Central memory CD8-positive, alpha-beta T cell (primary cell): ENCODE measurements at places on chromosomes 3 and 15.

GRCh38 chr3:46932455-46933225 lies 43.9 kb downstream of the CCDC12 start:
- no peak for DNase-seq

- no peak for DNase-seq
These were observed 567.8 kb downstream of the IGSF11 start for GRCh38 chr3:118466795-118467330.

DNA sequence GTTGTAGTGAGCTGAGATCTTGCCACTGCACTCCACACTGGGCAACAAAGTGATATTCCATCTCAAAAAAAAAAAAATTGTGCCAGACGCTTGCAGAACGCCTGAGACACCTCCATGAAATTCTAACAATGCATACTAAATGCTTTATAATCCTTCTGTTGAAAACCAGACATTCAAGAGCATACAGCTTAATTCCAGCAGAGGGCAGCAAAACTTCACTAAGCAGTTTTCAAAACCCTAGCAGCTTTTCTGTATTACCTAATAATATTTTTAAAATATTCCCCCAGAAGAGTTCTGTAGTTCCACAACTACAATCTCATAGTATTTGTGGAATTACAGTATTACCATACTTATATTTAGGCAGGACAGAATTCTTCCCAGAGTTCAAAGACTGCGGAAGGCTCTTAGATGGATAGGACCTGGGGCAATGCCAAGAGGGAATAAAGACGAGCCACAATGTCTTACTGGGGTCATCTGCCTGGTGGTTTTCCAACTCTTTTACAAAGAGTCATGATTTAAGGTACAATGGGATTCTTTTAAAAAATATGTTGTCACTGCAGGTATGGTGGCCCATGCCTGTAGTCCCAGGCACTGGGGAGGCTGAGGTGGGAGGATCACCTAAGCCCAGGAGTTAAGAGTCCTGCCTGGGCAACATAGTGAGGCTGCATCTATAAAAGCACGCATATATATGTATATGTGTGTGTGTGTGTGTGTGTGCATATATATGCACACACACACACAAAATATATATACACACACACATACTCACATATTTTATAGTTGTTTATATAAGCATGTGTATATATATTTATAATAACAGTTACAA lies 19.6 kb upstream of the TASOR start:
- DNase-seq: no peak

DNA sequence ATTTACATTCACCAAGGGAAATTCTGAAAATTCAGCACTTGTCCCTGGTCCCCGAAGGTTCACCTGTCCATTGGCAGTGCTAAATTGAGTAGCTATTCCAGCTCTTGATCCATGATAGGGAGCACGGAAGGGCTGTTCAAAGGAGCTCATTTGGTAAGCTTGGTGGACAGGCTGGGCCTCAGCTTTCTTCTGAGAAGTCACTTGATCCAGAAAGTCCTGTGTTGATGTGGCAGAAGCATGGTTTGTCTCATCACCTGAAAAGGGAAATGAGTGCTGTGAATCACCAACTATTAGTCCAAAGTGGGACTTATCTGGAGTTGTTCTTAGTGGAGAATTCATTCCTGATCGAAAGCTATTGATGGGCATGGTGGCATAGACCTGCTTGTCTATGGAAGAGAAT lies 19.9 kb upstream of the SLC12A8 start:
- DNase-seq: no peak

DNA sequence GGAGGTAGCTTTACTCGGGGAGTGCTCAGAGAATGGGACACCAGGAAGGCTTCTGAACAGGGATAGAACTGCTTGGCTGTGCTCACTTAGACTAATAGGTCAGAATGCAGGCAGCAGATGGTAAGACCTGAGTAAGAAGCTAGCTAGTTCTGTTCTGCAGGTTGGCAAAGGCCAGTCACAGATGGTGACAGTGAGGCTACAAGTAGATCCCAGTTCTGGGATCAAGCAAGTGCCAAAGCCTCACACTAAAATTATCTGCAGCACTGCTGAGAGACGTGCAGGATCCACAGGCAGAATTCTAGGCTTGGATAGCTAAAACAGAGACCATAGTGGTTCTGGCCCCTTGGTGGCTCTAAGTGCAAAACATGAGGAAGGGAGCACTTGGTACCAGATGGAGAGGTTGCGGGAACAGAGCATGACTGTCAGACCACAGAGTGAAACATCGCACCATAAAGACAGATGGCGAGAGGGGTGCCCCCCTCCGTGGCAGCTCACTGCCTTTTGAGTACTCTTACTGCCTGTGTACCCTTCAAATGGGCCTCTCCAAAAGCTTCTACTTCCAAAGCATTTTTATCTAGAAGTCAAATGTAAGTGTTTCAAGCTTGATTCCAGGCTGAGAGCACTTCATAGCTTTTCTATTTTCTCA lies 3.6 kb upstream of the GLCE start:
- no peak for DNase-seq

DNA sequence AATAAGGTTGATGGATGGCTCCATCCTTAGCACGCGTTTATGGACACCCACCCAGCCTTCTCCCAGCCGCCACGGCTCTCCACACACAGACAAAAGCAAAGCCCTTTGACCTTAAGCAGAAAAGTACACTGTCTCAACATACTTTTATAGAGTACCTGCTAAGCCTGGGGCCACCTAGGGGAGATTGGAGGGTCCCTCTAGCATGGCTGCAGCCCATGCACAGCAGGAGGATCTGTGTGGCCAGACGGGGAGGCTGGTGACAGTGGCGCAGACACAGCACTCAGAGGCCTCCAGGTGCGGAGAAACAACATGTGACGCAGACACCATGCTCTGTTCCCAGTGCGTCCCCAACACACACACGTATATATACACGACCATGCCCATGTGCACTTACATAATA lies 174.9 kb downstream of the XXYLT1 start:
- DNase-seq: no peak

DNA sequence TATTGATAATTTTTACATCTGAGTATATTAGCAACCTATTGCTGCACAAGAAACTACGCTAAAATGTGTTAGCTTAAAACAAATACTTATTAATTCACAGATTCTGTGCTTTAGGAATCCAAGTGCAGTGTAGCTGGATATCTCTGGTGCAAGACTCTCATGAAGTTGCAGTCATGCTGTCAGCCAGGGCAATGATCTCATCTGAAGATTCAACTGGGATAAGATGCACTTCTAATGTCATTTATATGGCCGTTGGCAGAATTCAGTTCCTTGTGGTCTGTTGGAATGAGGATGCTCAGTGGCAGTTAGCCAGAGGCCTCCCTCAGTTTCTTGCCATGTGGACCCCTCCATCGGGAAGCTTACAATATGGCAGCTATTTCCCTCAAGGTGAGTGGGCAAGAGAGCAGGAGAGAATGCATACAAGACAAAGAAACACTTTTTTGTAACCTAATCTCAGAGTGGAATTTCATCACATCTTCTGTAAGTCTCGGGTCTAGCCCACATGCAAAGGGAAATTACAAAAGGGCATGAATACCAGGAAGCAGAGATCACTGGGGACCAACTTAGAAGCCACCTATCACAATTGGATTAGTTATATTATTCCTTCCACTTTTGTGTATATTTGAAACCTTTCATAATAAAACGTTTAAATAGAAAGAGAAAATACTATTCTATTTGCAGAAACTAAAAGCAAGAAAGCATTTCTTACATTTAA lies 61.6 kb downstream of the DPH6 start:
- DNase-seq: no peak

DNA sequence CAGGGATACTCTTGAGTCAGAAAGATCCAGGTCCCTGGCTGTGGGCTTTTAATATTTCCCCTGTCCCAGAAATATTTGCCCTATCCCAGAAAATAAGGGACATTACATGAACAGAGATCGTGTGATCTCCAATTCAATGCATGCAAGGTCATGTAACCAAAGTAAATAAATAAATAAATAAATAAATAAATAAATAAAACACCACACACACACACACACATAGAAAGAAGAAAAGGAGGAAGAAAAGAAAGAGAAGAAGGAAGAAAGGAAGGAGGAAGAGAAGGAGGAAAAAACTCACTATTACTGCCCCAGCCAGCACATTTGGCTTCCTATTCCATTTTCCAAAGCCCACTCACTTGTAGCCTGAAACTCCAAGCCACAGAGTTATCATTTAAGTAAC lies 117.9 kb upstream of the CFAP20DC start:
- no peak for DNase-seq

DNA sequence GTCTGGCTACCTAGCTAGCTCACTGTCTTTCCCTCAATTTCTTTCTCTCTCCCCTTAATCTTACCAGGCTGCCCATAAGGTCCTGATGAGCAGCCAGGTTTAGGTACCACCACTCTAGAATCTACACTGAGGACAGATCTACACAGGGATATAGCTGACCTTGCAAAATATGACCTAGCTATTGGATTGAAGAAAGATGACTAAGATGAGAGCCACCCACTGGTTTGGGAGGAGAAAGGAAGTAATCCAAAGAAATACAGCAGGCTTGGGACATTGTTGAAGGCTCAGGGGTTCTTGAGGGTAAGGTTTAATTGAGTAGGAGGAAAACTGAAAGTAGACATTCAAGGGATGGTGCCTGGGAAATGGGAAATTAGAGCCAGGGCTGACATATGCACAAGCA lies 142.0 kb upstream of the TMC3 start:
- DNase-seq: no peak

DNA sequence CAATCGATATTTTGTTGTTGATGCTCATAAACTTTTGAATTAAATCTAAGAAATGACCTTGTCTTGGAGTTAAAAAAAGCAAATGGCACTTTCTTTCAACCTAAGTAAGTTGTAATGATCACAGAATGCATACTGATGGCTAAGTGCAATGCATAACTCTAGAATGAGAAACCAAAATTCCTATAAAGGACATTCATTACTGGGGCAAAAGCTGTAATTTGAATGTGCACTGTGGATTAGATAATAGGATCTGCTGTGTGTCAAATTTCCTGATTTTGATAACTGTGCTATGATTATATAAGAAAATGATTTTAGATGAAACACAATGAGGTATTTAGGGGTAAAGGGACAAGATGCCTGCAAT lies 14.3 kb downstream of the SIAH2 start:
- no peak for DNase-seq
